ENCODE measurements at places on chromosomes 3 and 15.

DNA sequence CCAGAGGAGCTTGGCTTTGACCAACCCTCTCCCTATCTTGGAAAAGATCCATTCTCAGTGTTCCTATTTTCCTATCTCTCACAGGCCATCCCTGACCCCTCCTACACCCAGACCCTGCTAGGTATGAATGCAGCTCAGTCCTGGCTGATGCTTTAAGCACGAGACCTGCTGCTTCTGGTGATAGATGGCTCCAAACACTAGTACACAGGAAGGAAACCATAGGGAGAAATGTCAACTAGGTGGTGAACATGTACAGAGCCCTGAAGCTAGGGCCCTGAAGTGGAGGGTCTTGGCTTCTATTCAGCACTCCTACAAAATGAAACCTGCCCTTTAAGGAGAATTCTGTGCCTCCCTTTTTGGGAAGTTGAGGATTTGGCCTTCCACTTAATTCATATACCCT lies 47.4 kb upstream of the MANF start:
- DNase-seq = no peak

DNA sequence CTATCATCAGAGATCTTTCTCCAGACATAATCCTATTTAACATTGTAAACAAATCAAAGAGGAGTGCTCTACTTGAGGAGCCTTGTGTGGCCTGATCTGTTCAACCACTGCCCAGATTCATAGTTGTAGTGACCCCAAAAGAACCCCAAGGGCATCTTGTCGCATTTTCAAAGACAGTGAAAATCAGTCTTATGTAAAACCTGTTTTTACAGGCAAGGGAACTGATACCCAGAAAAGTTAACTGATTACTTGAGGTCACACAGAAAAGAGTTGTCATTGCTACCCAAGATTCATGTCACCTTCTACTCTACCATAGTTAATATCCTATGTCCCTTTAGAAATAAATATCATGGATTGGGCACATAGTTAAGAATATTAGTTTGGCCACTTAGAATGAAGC lies 40.5 kb upstream of the ARPP21 start:
- DNase-seq = no peak

- DNase-seq = no peak
Measured at GRCh38 chr3:59611649-59612443, 562.0 kb upstream of the CFAP20DC start.

GRCh38 chr15:33242669-33243191 lies 48.2 kb upstream of the FMN1 start:
- no peak for DNase-seq

DNA sequence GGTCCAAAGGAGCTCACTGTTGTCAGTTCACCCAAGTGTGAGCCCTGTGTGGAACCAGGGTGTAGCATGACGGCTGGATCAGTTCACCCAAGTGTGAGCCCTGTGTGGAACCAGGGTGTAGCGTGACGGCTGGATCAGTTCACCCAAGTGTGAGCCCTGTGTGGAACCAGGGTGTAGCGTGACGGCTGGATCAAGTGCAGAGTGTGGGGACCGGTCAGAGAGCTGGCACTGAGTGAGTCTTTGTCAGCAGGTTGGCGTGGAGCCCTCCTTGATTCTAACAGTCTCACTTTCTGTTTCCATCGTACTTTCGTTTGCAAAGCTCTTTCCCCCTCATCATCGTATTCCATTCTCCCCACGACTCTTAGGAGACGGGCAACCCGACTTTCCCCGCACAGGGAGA lies 57.9 kb upstream of the DLG1 start:
- DNase-seq = no peak

GRCh38 chr3:175088766-175089380 lies 229.7 kb downstream of the NAALADL2 start:
- no peak for DNase-seq

DNA sequence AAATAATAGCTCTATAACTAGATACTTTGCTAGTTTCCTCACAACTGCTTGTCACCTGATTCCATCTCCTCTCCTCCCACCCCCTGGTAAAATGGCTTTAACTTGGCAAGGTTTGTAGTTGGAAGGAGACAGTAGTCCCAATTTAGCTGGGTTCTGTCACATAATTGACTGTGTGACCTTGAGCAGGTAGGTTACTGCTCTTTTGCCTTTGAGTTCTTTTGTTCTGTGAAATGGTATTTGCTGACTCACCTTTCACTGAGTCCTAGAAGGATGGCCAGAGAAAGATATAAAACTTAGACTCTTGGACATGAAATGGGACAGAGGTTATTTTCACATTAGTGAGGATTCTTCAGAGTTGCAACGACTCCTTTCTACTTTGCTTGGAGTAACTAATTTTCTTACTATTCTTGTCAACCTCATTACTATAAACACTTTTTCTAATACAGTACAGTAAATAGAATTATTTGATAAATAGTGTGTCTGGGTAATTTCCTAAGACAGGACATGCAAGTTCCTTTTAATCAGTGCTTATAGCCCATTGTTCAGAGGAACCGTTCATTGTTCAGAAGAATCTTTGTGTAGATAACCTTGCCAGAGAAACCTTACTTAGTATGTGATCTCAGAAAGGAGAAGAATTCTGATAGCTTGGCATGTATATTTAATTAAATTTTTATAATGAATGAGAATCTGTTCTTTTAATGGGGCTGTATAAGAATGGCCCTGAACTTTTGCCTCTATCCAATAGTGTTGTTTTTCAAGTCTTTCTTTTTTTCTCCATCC lies 14.3 kb downstream of the AKAP13 start:
- no peak for DNase-seq

DNA sequence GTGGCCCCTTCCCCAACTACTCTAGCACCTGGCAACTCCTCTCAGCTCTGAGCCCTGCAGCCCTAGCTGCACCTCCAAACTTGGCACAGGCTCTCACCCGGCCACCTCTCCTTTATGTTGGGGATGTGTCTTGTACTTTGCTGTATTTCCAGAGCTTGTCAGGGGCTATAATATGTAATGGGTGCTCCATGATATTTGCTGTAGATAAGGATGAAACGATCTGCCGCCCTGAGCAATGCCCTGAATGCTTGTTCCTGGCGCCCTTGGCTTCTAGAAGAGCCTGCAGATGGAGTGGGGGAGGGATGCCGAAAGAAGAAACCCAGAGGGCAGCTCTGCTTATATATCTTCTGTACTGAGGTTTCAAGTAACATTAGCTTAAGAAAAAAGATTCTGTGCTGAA lies 35.9 kb upstream of the ZBTB38 start:
- DNase-seq = no peak

DNA sequence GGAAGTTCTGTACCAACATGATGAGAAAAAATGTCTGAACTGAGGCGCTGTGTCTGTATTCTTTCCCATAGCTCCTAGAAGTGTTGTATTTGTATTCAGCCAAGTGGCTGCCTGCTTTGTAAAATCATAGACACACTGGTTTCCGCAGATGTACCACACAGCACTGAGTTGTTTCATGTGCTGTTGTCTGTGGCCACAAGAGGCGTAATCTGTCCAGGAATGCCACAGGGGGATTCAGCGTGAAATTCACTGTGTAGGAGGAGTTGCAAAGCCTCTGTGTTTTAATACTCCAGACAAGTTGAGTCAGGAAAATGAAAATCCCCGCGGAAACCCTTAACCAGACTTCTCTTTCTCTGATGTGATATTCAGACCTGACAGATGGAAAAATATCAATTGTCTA lies 462.2 kb downstream of the NSUN3 start:
- DNase-seq = no peak

DNA sequence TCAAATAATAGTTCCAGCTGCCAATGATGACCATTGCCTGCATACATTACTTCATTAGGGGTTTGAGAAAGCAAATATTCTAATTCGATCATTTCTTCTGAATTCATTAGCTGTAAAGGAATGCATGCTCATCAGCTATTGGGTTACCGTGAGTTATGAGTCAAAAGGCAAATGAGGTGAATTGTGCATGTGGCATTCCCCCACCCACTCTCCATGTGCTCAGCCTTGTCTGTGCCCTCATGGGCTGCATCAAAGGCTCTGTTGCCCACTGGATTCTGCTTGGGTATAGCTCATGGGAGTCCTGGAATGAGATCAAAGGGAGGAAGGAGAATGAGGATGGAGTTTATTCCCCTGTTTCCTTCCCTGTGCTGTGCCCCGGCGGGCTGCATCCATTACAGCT lies 99.3 kb upstream of the CHRNA7 start:
- no peak for DNase-seq

DNA sequence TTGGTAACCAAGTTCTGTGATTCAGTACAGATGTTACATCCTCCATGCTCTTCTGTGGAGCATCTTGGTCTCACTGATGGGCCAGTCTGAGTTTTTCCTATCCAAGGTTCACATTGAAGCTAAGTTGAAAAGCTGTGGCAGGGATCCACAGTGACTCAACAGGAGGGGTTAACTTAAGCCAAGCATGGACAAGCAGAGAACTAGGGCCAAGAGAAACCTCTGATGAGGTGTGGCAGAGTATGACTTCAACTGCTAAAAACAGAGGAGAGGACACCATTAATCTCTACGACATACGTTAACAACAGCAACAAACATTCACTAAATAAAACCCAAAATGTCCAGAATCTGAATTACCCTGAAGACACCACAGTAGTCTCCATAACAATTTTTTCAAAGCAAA lies 268.1 kb upstream of the UBE2E2 start:
- DNase-seq = no peak

GRCh38 chr3:52188556-52188955 lies 9.4 kb upstream of the ALAS1 start:
- DNase-seq = no peak

DNA sequence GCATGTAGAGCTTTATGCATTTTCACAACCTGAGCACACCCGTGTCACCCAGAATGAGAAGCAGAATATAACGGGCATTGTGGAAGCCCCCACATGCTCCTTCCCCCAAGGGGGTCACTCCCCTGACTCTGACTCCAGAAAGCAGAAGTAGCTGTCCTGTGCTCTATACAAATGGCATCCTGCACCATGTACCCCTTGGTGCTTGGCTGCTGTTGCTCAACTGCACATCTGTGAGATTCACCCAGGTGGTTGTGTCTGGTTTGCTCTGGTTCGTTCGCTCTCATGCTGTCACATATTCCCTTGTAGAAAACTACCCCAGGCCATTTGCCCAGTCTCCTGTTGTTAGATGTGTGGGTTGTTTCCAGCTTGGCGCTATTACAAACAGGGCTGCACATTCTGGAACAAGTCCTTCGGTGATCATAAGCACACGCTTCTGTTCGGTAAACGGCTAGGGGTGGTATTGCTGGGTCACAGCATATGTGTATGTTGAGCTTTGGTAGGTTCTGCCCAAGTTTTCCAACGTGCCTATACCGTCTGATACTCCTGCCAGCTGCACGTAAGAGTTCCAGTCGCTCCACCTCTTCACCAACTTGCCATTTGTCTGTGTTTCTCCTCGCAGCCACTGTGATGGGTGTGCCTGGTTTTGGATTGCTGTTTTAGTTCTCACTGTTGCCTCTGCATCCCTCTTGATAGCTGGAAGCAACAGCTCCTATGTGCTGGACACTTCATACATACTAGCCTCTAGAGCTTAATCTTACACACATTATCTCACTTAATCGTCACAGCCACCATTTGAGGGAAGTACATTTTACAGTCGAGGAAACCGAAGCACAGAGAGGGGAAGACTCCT lies 65.4 kb upstream of the SLC6A6 start:
- DNase-seq = no peak

DNA sequence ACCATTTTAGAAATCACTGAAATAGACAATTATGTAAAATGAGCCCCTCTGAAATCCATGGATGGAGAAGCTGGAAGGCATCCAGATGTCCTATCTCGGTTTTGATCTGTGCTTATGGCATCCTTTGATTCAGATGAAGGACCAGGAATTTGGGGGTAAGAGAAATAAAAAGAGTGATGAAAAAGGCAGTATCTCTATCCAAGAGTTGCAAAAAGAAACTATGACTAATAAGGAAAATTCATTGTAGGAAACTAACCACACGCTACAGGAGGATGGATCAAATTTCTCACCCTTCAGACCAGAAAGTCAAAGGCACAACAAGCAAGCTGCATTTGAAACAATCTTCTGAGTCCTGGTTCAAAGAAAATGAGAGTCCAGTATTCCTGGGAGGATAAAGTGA lies 34.8 kb downstream of the SRGAP3 start:
- DNase-seq = no peak

Data from cortex of kidney (tissue), 1 donor.